Effector memory CD4-positive, alpha-beta T cell (primary cell): ENCODE measurements at places on chromosomes 11 and 22.

- DNase-seq = no peak
Measured at GRCh38 chr11:134266841-134267251, 9.3 kb upstream of the GLB1L3 start.

DNA sequence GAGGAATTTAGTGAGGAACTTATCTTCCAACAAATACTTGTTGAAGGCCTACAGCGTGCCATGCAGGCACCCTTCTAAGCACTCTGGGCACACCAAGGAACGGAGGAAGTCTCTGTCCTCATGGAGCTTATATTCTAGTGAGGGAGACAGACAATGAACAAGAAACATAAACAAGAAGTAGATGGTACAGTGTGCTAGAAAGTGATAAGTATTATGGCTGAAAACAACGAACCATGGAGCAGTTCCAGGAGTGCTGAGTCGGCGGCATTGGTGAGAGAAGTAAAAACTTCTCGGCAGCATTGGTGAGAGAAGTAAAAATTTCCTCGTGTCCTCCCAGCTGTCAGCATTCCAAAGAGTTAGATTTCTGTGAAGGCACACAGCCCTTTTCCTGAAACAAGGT lies 53.2 kb downstream of the FAM76B start:
- no peak for DNase-seq

- DNase-seq = peak; percentile 31
Measured at GRCh38 chr11:69088676-69089146, 40.0 kb downstream of the TPCN2 start.

DNA sequence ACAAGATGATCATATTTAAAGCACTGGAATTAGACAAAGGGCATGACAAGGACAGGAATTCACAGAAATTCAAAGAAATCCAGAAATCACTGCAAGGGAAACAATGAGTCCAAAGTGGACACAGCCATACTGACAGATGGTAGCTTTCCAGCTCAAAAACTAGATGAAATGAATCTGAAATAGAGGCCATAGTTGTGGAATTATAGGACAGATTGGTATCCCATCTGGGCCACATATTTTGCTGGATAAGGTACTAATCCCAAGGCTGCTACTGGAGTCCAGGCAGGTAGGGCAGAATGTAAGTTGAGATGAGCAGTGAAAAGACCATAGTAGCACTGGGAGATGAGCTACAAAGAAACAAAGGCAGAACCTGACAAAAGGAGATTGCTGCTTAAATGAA lies 258.3 kb upstream of the ANO3 start:
- no peak for DNase-seq

DNA sequence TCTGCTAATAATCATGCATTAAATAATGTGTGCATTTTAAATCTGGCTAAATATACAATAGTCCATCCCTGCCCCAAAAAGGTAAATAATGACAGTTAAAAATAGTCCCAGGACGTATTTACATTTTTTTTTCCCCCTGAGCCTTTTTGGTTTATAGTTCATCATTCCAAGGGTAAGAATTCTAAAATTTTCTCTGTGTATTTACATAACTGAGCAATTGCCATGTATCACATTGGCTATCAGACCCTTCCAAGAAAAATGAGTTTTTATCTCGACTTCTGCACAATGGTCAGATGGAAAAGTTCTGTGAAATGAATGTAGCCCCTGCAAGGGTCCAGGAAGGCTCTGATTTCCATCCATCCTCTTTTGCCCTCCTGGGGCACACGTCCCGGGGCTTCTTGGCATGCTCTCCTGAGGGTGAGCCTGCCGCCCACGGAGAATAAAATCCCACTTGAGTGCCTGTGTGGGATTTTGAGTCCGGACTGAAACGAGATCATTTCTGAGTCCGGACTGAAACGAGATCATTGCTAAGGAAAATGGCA lies 94.1 kb upstream of the ANO1 start:
- DNase-seq = no peak

DNA sequence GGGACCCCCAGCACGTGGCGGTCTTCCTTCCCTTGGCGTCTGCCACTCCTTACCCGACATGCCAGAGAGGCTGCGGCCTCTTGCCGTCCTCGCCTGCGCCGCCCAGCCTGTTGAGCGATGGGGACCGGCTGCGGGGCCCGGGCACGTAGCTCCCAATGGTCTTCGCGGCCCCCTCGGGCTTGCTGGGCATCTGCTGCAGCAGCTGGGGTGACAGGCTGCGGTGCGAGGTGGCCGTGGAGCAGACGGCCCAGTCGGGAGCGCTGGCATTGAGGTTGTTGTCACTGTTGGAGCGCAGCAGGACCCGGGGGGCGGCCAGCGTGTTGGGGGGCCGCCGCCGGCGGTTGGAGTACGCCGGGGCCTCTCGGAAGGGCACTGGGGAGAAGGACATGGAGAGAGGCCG lies 422.0 kb downstream of the CTTN start:
- no peak for DNase-seq

DNA sequence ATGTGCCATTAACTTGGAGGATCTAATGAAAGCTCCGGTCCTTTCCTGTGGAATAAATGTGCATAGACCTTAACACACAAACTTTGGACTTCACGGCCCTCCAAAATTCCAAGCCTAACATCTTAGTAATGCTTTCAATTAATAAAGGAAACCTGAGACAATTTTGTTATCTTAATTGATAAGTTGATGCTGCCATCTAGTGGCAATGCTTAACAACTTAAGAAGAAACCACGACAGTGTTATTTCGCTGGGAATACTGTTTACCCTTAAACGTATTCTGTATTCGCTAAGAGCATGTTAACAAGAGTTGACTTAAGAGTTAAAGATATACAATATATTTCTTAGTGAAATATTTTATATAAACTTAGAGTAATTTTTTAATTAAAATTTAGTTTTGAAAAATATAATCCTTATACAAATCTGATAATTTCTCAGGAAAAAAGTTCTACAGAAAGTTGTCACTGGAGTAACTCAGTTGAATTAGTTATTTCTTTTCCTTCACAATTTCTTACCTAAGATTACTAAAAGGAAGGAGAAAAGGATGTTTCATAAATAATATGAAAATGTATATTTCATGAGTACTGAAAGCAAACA lies 35.0 kb upstream of the OR9G4 start:
- no peak for DNase-seq

GRCh38 chr11:130109386-130109785 lies 39.7 kb downstream of the APLP2 start:
- DNase-seq = no peak
